Stimulated activated naive CD4-positive, alpha-beta T cell (primary cell): ENCODE measurements at places on chromosomes 16 and 17.

DNA sequence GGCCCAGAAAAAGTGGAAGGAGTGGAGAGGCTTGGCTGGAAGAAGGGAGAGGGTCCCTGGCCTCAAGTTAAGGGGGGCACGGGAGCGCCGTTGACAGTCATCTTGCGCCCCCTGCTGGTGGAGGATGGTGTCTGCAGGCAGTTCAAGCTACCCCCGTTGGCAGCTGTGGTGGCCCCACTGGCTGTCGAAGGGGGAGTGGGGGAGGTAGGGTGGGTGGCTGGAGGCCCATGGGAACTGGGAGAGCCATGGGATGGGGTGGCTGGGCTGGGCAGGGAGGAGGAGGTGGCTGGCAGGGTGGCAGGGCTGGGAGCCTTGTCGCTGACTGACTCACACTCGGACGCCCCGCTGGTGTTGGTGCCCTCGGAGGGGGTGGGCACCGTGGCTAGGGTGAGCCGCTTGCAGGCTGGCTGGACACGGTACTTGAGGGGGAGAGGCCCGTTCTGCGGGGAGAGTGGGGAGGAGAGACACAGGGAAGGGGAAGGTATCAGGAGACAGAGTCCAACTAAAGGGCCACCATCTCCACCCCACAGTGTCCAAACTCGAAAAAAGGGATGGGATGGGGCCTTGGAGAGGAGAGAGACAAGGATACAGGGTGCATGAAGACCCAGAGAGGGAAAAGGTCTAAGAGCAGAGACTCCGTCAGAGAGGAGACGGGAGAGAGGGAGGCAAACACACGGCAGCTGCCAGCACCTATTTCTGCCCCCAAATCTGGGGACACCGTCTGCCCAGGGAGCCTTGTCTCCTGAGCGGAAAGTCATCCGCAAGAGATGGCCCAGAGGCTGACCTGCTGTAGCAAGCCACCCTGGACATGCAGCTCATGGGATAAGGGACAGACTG lies 5.2 kb downstream of the CISD3 start:
- DNase-seq = no peak

- no peak for DNase-seq
These were observed 236.7 kb upstream of the TOX3 start for GRCh38 chr16:52783616-52784015.

DNA sequence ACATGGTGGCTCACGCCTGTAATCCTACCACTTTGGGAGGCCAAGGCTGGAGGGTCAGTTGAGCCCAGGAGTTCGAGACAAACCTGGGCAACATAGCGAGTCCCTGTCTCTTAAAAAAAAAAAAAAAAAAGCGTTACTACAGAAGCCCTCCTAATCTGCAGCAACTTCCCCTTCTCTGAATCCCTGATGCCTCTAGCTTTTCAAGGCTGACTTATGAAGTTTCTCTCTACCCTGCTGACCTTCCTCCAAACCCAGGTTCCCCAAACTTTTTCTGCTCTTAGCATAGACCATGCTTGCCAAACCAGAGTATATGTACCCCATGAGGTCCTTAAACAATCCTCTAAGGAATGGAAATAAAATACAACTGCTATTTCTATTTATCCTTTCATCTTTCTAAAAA lies 16.4 kb downstream of the LYRM1 start:
- no peak for DNase-seq

- no peak for DNase-seq
These were observed 74.5 kb downstream of the SEC14L1 start for GRCh38 chr17:77215281-77215680.

DNA sequence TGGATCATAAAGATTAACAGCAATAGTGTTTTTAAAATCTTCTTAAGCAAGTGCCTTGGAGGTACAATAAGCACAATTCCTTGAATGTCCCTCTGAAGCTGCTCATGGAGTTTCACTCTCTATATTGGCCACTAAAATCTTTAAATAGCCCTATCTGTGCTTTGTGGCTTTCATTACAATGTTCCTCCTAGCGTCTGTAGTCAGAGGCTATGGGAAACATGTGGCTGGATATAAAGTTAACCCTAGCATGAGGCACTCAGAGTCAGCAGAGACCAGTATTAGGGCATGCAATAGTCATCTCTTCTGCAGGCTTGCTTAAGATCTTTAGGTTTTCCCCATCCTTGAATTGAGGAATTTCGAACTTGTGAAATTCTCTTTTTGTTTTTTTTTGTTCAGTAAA lies 668.2 kb downstream of the CDH11 start:
- no peak for DNase-seq

GRCh38 chr16:47503936-47504335 lies 42.8 kb downstream of the PHKB start:
- DNase-seq = no peak

- no peak for DNase-seq
These were observed 35.0 kb downstream of the DEF8 start for GRCh38 chr16:89983536-89983935.

- no peak for DNase-seq
These were observed 57.3 kb downstream of the IGF2BP1 start for GRCh38 chr17:49054342-49055092.

DNA sequence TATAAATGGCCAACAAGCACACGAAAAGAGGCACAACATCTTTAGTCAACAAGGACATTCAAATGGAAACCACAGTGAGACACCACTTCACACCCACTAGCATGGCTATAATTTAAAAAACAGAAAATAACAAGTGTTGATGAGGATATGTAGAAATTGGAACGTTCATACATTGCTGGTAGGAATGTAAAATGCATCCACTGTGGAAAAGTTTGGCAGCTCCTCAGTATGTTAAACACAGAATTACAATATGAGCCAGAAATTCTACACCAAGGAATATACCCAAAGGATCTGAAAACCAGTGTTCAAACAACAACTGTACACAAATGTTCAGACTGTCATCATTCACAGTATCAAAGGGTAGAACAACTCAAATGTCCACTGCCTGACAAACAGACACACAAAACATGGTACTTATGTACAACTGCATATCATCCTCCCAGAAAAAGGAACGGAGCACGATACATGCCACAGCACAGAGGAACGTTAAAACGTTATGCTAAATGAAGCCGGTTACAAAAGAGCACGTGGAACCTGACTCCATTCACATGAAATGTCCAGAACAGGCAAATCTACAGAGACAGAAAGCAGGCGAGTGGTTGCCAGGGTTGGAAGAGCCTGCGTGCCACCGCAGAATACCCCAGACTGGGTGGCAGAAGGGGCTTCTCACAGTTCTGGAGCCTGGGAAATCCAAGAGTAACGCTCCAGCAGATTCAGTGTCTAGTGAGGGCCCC lies 32.8 kb upstream of the METRNL start:
- no peak for DNase-seq

GRCh38 chr16:1923299-1924034 lies 5.3 kb upstream of the HS3ST6 start:
- DNase-seq = no peak

DNA sequence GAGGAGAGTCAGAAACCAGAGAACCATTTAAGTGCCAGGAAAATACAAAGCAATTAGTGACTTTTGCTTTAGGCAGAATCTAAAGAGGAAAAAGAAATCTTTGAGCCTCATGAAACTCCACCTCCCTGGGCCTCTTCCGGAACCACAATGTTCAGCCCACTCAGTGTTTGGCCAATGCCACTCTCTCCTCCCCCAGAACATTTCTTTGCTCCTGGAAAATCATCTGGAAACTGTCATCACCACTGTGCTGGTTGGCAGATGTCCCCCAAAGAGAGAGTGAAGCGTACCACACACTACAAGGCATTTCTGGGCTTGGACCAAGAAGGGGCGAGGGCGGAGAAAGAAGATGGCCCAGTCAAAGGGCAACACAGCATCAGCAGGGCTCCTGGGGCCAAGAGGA lies 7.1 kb upstream of the SOX9 start:
- no peak for DNase-seq

DNA sequence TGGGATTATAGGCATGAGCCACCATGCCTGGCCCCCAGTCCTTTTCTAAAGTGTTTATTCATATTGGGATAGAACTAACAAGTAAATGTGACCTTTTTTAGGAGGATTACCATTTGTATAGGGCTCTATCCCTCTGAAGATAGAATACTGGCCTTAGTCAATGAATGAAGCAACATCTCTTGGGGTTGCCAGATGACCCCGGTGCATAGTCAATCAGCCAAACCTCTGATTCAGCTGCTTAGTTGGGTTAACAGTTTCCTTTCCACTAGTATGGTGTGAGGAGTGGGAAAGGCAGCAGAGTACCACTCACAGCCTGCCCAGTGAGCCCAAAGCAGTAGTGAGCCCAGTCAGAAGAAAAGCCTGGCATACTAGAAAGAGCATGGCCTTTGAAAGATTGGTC lies 94.6 kb upstream of the TBX2 start:
- no peak for DNase-seq

GRCh38 chr17:57561072-57561861 lies 183.8 kb downstream of the CCDC182 start:
- no peak for DNase-seq

- DNase-seq = no peak
These were observed 114.4 kb downstream of the GRIN2A start for GRCh38 chr16:10067835-10068234.

- DNase-seq = peak; percentile 60
These were observed at the start of gene RBL2 for GRCh38 chr16:53434377-53435065. RBL2 (plus strand) TSS chr16:53434471; CDS start chr16:53434557, 86 bp downstream.

GRCh38 chr17:74770498-74771318 lies 5.4 kb downstream of the NAT9 start:
- peak; percentile 60 for DNase-seq
